ENCODE measurements at places on chromosomes 5 and 9. TPM values are rescaled to one million over a fixed set of nuclear protein-coding genes. Genes with fewer than 3 reads are reported as not detected.
A peak's percentile ranks its signal among the peaks of the same experiment; 100 is the strongest.

GRCh38 chr5:151885138-151885908 is 39.3 kb downstream of the GLRA1 start:
- DNase-seq = no peak
- H3K4me3 ChIP-seq = no peak overlapping the region
- no peaks in the 10 kb centered on the region for H3K27me3 ChIP-seq
- no peaks in the 10 kb centered on the region for H3K4me1 ChIP-seq
- H3K36me3 ChIP-seq = no peaks in the 10 kb centered on the region

DNA sequence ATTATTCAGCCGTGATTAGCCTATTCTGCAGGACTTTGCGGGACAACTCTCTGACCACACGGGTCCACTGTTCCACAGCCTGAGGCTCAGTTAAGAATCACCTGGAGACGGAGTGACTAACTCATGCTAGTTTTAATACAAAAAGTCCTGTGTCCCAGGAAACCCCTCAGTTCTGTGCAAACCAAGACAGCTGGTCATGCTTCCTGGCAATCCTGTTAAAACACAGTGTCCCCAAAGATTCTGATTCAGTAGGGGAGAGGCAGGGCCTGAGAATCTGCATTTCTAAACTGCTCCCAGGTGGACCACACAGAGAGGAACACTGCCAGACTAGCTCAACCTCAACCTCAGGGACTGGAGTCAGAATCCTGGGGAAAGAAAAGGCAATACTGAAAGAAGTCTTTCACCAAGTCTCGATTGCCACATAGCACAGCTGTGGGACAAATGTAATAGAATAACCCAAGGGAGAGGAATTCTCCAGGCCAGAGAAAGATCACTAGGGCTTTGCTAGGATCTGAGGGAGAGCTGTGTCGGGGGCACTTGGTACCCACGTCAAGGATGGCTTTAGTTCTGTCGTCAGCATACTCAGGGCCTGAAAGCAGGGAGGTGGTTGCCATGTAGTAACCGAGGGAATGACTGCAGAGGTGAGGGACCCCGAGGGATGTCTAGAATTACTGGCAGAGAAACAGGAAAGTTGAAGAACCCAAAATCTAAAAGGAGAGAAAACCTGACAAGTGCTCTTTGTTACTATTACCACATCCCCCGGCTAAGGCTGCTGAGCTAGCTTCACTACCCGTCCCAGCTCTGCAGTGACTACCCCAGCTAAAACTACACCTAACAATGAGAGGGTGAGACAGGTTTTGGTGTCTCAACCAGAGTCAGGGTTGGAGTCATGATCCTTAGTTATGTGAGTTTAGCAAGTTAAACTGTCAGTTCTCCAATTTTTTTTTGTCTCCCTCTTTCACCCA is 8.6 kb downstream of the SUSD1 start:
- H3K27me3 ChIP-seq = no peaks in the 10 kb centered on the region
- H3K36me3 ChIP-seq = no peaks in the 10 kb centered on the region
- H3K4me3 ChIP-seq = no peak overlapping the region
- H3K27ac ChIP-seq = no peak overlapping the region
- no peaks in the 10 kb centered on the region for H3K4me1 ChIP-seq

DNA sequence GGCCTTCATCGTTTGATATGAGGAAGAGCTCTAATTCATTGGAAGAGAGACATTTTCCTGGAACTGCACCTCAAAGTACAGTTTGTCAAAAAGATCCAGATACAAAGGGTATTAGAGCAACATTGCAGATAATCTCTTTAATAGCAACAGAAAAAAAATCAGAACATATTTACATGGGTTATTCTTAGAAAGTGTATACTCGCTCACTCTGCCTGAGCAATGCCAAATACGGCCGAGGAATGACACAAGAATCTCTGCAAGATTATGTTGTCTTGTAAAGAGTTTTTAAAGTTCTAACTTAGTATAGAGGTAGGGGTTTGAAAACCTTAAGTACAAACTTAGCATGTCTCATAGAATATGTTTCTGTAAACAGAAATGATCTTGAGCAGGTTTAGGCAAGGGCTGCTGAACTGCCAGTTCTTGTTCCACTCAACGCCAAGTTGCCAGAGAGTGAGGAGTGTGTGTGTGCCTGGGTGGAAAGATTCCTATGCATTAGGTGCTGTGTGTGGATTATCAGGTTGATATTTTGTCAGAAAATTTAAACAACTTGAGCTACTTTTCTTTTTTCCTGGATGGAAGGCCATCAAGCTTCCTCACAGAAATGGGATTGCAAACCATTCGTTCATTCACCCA is 41.8 kb upstream of the ERCC6L2 start:
- H3K4me1 ChIP-seq = peaks cover 9% of the 10 kb centered on the region
- H3K27me3 ChIP-seq = no peaks in the 10 kb centered on the region
- no peak overlapping the region for H3K27ac ChIP-seq
- no peaks in the 10 kb centered on the region for H3K36me3 ChIP-seq

DNA sequence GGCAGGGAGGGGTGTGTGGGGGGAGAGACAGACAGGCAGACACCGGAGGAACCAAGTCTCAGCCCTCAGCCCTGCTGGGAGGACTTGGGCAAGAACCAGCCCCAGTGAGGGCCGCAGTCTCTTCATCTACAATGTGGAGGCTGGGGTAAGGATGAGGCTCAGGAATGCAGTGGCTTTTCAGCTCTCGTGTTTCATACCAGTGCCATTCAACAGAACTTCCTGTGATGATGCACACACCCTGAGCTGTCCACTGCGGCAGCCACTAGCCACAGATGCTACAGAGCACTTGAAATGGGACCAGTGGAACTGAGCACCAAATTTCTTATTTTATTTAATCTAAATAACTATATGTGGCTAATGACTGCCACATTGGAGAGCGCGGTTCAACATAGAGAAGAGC is 10.7 kb downstream of the CAMK2A start:
- peak; percentile 94 for DNase-seq
- no peak overlapping the region for H3K4me3 ChIP-seq
- no peaks in the 10 kb centered on the region for H3K36me3 ChIP-seq
- H3K27me3 ChIP-seq = no peaks in the 10 kb centered on the region
- peaks cover 20% of the 10 kb centered on the region for H3K4me1 ChIP-seq

Gene PNPLA7
- polyA plus RNA-seq = 0.59 TPM

Measured in GM23248 (cell line).